ENCODE measurements at places on chromosomes 5 and 9.

- peak; percentile 76 for DNase-seq
Observed at GRCh38 chr5:134145779-134146581, 30.8 kb downstream of the SKP1 start.

GRCh38 chr9:115117999-115118878 lies at the start of gene TNC:
TSS of gene TNC (minus strand) at chr9:115118157. CDS start at chr9:115091018, 27,139 bp downstream.
- DNase-seq = no peak

DNA sequence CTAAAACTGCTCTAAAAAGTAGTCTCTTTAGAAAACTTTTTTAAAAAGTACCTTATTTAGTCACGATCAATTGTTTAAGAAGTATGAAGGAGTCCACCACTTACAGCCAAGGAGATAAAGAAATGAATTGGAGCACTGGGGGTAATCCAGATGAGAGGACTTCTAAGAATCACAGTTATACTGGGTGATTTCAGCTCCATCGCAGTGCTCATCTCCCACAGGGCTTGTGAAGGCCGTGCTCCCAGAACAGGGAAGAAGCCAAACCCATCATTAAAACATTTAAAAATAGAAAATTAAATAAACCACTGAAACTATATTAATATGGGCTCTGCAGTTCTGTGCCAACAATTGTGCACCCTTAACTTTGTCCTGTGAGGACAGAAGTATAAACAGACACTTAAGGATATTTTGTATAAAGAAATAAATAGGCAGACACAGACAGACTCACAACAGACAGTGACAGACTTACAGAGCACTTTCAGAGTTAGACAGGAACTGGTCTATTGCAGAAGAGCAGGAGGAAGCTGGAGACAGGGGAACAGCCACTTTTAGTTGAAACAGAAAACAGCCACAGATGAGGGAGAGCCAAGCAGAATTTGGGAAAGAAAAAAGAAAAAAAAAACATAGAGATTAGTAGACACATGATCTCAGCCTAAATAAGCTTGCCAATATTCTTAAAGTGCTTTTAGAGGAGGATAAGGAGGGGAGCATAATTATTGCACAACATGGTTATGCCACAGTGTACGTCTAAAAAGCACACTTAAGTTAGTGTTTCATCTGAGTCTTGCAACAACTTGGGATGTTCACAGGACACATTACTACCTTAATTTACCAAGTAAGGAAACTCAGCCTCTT lies 81.8 kb downstream of the FBXO38 start:
- no peak for DNase-seq

DNA sequence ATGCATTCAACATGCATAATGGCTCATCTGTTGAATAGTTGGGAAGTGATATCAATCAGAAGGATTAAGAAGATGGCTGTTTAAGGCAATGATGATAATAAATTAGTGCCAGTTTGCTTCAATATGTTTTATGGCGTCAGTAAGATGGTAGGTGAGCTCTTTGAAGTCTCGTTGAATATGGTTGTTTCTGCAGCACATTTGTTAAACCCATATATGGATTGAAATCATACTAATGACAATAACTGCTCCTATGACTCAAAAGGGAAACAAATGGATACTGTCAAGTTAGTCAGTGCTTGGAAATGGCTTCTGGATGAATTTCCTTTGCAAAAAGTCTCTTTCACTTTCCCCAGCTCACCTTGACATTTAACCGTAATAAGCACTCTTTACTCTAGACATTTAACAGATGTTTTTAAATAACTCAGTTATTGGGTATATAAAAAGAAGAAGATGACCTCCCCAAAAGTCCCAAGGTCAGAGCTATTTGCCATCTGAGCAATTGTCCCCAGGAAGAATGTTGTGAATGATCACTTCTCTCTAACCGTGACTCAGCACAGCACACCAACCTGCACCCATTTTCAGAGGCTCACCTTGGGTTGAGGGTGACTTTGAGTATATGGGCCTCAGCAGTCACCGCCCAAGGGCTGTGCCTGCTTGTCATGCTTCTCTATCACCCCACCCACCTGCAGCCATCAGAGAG lies 133.4 kb downstream of the GRIA1 start:
- DNase-seq = no peak

- no peak for DNase-seq
Observed at GRCh38 chr5:161190086-161190485, 338.1 kb upstream of the ATP10B start.

DNA sequence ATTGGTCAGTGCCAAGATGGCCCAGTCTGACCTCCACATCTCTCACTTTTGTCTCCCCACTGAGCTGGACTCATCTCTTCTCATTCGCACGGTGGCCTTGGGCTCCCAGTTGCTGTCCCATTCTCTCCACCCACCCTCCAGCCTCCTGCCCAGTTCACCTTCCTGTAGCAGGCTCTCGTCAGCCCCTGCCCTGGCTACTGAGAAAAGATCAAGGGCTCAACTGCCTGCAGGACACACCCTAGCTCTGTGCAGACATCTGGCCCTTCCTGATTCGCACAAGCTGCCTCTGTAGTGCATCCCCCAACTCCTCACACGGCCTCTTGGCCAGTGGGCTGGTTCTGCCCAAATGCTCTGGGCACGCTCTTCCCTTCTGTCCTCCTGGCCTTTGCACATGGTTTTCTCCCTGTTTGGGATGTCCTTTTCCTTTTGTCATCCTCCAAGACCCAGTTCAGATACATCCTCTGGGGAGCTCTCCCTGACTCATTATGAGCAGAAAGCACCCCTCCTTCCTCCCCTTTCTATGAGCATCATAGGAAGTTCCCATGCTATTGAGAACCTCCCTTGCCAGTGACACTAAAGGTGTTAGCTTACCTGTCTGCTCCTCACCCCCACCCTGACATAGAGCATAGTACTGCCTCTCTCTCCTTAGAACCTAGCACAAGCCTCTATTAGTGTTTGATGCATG lies 78.5 kb upstream of the TGFBR1 start:
- no peak for DNase-seq

GRCh38 chr5:135437422-135437795 lies 9.7 kb downstream of the DCANP1 start:
- peak; percentile 49 for DNase-seq

GRCh38 chr9:118809160-118809625 lies 560.0 kb downstream of the BRINP1 start:
- no peak for DNase-seq

- DNase-seq = peak; percentile 33
Observed at GRCh38 chr5:181190711-181191525, 14.1 kb downstream of the TRIM7 start.

DNA sequence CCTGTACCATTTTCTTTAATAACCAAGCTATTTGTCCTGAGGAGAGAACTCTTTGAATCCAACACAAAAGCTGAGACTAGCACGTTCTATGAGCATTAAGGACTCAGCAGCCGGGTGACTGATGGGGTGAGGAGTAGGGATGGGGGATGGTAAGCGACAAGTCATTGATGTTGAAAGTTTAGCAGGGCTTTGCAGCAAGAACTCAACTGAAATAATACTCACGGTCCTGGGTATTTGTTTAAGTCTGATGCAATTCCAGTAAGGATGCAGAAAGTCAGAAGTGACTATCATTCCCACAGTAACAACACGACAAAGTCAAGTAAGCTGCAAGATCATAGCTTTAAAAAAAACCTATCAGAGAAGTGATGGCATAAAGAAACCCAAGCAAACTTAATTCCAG lies 131.1 kb downstream of the ACTL7B start:
- DNase-seq = no peak

DNA sequence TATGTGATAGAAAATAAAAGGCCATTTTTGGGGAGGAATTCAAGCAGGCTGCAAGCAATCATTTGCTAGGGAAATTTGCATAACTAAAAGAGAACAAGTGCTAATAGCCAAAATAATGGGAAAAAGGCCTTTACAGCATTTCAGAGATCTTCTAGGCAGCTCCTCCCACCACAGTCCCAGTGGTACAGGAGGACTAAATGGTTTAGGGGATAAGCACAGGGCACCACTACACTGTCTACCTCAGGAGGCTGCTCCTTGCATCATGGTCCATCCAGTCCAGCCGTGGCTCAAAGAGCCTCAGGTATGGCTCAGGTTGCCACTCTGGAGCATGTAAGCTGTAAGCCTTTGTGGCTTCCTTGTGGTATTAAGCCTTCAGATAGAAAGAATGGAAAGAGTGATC lies 485.6 kb downstream of the PDE4D start:
- DNase-seq = no peak

- no peak for DNase-seq
Observed at GRCh38 chr9:114034661-114035062, 43.4 kb downstream of the AMBP start.

- DNase-seq = no peak
Observed at GRCh38 chr5:38538161-38538560, 18.3 kb downstream of the LIFR start.

GRCh38 chr5:88364991-88365390 lies 96.3 kb upstream of the TMEM161B start:
- no peak for DNase-seq

DNA sequence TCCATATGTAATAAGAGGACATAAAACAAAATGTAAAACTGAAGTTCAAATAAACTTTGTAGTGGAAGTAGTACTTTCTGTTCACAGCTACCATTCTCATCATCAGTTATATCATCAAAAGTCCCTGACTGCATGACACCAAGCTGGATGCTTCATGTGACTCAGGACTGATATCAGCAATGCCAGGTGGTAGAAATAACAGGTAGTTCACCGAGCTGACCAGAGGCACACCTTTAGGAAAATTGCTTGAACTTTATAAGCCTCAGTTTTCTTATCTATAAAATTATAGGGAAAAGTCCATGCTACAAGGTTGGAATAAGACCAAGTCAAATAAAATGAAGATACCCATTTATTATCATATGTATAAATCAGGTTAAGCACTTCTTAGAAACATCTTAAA lies 124.9 kb upstream of the PTGER4 start:
- no peak for DNase-seq

- no peak for DNase-seq
Observed at GRCh38 chr5:147446523-147446922, 63.3 kb downstream of the DPYSL3 start.

GRCh38 chr9:83132768-83133167 lies 69.8 kb upstream of the RASEF start:
- DNase-seq = no peak

DNA sequence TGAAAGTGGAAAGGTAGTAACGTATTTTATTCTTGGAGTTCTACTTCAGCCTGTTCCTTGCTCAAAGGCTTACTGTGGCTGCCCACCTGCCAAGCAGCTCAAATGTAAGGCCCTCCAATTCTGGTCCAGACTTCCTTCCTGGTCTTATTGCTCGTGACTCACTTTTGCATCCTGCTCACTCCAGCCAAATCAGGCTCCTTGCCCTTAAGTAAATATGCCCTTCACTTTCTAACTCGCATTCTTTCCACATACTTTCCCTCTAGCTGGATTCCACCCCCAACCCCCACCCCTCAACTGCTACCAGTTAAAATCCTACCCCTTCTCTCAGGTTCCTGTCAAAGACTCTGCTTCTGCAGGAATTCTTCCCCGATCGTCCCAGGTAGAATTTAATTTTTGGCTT lies 96.6 kb downstream of the GALNT10 start:
- no peak for DNase-seq

GRCh38 chr9:97975376-97975775 lies 7.8 kb upstream of the ANP32B start:
- no peak for DNase-seq

- DNase-seq = no peak
Observed at GRCh38 chr5:11038772-11039171, 277.7 kb upstream of the DAP start.
